ENCODE measurements at places on chromosomes 6 and 20.

- DNase-seq: peak; percentile 58
Measured at GRCh38 chr6:30156262-30156599, 4.8 kb downstream of the TRIM10 start.

DNA sequence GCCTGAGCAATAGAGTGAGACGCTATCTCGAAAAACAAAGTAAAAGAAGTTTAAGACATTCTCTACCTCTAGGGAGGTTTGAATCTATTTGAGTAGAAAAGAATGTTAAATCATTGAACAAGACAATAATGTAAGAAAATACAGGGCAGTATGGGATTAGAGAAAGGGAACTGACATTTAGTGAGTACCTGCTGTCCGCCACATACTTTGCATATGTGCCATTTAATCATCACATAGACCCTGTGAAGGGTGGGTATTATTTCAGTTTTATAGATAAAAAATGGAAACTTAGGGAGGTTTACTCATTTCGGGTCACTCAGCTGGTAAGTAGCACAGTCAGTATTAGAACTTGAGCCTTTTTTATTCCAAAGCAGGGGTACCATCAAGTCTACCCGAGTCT lies 31.4 kb downstream of the STK4 start:
- DNase-seq: no peak

- DNase-seq: no peak
Measured at GRCh38 chr6:52551483-52552277, 25.2 kb downstream of the TRAM2 start.

GRCh38 chr6:52696418-52696817 lies 25.5 kb downstream of the TMEM14A start:
- no peak for DNase-seq

GRCh38 chr20:41627611-41628244 lies 9.6 kb upstream of the CHD6 start:
- DNase-seq: no peak

DNA sequence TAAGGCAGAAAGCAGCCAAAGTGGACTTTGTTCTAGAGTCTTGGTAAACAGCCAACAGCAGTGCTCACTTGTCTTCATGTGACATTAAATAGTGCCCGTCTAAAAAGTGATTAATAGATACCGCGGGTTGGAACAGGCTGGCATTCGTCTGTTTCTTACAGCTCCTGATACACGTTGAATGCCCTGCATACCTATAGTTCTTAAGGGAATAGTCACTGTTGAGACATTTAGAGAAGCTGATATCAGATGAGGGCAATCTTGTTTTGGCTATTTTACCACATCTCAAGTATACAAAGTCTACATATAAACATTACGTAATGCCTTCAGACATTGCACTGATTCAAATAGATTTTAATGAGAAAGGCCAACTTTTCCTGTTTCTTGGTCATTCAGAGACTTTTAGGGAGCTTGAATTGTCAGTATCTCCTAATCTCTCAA lies 374.9 kb upstream of the FLRT3 start:
- DNase-seq: no peak

GRCh38 chr20:5090191-5090590 lies 29.6 kb downstream of the PCNA start:
- no peak for DNase-seq

DNA sequence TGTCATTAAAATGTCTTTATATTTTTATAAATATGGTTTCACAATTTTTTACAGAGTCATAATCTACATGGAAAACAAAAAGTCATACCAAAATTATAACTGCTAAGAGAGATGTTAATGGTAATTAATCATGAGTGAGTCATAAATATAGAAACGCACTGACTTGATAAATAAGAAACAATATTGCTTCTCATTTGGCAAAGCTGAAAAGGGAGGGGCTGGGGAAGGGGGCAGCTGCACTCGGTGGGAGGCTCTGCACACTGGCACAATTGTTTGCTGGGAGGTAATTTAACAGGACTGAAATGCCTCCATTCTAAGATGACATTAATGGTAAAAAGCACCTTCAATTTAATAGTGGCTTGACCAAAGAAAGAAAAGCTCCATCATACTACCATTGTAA lies 133.3 kb upstream of the AGPAT4 start:
- DNase-seq: no peak

DNA sequence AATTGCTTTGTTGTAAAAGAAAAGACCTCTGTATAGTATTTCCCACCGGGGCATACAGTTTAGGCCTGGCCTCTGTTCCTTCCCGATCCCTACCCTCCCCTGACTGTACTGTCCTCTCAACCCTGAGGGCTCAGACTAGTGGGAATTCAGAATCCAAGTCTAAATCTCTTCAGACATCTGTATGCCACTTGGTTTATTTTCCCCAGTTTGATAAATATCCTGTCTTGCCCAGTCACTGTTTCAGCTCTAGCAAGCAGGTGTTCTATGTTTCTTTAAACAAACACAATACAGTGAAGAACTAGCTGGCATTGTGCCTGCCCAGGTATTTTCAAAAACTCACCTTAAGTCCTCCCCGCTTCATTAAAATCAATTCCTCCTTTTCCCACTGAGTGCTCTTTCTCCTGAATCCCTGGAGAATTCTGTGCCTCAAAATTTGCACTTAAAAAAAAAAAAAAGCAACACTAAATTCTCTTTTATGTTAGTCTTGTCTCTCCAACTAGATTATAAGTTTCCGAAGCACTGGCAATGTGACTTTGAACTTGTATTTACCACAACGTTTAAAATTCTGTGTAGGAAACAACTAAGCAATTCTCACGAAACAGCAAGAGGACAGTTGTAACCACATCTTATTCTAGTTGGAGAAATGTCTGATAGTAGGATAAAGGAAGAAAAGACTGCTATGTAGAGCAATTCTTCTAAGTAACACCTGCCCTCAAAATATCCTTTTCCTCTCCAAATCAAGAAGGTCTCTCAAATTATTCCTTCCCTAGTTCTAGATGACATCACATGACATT lies 112.0 kb upstream of the CARMIL1 start:
- no peak for DNase-seq

GRCh38 chr20:34538671-34539123 lies 19.8 kb upstream of the MAP1LC3A start:
- peak; percentile 68 for DNase-seq

GRCh38 chr6:114897536-114897935 lies 554.7 kb upstream of the HS3ST5 start:
- no peak for DNase-seq

GRCh38 chr20:47285189-47285588 lies 71.3 kb downstream of the ZMYND8 start:
- no peak for DNase-seq

DNA sequence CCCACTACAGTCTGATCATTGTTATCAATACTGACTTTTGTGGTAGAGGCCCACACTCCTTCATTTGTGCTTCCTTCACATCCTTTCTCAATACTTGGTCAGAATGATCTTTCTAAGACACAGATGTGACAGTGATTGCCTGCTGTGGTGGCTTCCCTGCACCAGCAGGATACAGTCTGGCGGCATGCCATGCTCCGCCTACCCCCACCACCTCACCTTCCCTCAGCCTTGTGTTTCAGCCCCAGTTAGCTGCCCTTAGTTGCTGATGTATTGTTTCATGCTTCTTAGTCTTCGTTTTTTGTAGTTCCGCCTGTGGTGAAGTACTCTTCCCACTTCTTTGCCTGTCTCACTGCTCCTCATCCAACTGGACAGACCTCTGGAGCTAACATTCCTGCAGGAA lies 10.9 kb downstream of the LRRC1 start:
- no peak for DNase-seq

DNA sequence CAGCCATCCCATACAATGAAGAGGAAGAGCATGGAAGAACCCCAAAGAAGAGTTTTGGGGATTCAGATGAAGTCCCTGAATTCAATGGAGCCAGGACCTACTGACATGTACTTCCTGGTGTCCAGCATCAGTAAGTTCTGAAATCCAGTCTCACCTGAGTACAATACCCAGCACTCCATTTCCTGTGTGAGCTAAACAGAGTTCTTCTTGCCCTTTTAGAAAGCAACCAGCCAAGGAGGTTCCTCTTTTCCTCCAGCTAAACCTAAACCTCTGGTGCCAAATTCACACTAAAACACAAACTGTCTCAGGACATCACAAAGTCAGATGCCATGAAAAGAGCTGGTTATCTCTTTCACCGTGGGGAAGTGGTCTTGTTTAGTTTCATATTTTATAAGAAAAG lies 71.5 kb downstream of the PKHD1 start:
- DNase-seq: no peak

- DNase-seq: no peak
Measured at GRCh38 chr6:43673444-43674084, 14.0 kb downstream of the MRPS18A start.

DNA sequence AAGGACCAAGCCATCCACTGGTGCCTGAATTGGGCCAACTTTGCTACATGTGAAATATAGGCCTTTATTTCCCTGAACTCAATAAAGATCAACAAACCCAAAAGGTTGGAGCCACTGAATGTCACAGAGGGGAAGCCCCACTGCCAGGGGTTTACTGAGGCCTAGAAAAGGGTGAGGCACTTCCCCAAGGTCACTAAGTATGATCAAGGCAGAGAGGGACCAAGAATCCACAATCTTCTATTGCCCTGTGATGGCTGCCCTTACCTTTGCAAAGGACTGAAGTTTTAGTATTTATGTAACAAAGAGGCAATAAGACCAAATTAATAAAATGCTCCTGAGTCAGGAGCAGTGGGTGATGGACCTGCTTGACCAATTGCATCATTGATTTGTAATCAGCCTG lies 18.0 kb downstream of the TREM1 start:
- DNase-seq: no peak

GRCh38 chr6:60952500-60952899 lies 1333.5 kb downstream of the KHDRBS2 start:
- DNase-seq: no peak

DNA sequence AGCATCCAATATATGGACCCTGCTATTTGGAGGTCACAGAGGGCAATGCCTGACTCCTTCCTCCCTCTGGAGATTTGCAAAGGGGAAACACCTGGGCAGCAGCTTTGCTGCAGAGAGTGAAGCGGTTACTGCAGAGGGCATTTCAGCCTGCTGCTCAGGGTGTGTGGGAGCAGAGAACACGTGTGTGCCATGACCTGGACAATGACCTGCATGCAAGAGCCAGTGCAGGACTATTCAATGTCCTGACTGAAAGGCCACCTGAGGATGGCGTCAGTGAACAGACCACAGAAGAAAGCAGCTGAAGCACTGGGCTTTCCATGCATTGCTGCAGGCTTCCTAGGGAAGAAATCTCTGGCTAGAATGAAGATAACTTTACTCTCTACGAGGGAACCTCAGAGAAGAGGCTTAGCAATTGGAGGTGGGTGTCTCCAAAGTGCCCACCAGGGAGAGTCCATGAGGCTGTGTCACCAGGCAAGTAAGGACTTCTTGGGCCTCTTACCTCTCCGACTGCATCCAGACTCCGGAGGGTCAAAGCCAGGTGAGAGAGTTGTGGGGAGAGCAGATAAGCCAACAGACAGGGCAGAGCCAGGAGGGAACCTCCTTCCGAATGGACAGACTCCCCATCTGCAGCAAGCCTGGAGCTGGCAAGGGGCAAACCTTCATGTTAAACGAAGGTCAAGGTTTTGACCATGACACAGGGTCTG lies 52.9 kb upstream of the PMEPA1 start:
- no peak for DNase-seq

DNA sequence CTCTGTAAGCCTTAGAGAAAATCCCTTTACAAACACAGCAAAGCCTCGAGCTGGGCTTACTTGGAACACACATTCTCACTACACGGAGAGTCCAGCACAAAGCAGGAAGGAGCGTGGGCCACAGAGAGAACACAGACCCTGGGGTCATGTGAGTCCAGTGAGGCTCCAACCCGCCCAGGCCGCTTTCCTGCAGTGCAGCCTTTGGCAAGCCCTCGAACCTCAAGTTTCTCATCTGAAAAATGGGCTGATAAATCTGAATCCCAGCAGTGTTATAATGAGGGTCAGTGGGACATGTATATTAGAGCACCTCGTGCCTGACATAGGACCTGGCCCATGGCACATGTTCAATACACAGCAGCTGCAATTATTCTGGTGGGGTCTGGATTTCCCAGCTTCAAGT lies 305.5 kb upstream of the SULF2 start:
- DNase-seq: no peak

DNA sequence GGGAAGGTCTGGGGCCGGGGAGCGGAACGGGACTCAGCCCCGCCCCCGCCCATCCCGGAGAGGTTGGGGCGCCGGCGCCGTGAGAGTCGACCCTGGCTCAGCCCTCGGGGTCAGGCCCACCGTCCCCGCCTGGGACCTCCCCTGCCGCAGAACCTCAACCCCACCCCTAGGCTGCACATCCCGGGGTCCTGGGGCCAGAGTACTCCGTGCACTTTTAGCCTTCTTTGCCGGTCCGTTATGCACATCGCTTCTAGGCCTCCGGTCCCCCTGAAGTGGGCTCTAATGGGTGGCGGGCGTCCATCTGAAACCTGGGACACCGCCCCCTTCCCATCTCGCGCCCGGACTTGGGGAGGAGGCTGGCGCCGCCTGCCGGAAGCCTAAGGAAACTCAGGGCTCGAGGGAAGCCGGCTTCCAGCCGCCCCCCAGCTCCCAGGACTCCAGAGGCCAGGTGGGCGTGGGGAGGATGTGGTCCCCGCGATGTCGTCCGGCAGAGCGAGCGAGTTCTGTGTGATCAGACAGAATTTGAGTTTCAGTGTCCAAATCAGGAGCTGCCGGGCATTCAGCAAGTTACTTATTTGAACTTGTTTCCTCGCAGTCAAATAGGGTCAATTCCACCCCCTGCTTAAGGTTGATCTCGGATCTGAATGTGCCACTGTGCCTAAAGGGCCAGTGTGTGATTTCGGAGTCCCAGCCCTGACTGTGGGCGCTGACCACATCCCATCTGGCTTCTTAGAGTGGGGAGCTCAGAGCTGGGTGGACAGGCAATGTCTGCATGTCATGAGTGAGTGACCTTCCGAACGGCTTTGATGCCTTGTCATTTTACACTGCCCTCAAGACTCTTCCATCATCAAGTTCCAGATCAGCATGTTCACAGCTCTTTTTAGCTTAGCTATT lies 47.6 kb downstream of the CPXM1 start:
- DNase-seq: peak; percentile 4

DNA sequence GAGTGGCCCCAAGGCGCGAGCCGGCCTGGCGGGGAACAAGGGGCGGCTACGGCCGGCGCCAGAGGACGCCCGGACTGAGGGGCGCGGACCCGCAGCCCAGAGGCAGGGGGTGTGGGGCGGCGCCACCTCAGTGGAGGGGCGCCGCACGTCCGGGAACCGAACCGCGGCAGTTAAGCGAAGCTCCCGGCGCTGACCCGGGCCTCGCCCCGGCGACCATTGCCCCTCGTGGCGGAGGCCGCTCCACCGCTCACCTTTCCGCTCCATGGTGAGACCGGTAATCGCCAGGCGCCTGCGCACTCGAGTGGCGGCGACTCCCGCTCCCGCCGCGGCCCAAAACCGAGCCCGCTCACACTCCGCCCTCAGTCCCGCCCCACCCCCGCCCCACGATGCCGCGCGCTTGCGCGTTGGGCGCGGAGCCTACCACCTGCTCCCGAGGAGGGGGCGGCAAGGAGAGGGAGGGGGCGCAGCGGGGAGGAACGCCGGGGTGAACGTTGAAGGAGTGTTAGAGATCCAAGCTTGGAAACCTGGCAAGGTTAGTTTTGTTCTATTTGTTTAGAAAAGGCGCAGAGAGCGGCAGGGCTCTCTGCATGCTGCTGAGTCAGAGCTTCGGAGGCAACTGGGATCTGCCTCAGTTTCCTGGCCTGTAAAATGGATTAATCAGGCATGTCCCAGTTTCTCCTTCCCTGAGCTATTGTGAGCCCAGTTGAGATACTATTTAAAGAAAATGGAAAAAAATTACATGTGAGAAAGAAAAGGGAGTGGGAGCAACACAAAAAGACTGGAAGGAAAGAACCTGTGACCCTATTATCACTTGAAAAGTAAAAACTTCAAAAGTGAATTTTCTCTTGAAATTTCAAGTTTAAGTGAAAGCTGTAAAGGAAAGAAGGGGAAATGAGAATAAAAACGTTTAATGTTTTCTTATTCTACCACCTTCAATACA lies at the start of gene SRPK1:
Gene SRPK1, minus strand, starts transcription at position 306 of the 940 bp plus-strand sequence. Its CDS starts 42 bp downstream, at position 264.
- peak; percentile 86 for DNase-seq
